ENCODE measurements at places on chromosomes 4 and X.
A peak's percentile ranks its signal among the peaks of the same experiment; 100 is the strongest.

GRCh38 chr4:70704931-70705182 is 16.5 kb downstream of the UTP3 start:
- DNase-seq = no peak
- H3K27ac ChIP-seq = no peak overlapping the region
- peak overlapping the region; percentile 93 for H3K4me3 ChIP-seq
- no peaks in the 10 kb centered on the region for H3K27me3 ChIP-seq

GRCh38 chr4:146981651-146982050 is 36.0 kb upstream of the TTC29 start:
- no peak for DNase-seq
- no peak overlapping the region for H3K4me3 ChIP-seq
- no peaks in the 10 kb centered on the region for H3K4me1 ChIP-seq
- no peaks in the 10 kb centered on the region for H3K27me3 ChIP-seq

DNA sequence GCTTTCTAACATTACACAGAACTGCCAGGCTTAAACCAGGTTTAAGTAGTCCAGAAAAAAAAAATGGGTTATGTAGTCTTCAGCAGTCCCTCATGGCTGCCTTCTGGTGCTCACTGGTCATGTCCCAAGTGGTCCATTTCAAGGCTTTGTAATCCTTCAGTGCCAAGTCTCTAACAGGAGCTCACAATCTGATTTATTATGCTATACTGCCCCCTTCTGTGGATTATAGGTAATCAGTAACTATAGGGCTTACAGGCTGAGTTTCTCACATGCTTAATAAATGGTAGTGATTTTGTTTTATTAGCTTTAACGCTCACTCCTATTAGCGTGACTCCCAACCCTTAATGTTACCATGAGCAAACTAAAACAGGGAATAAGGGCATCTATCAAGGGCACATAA is 92.5 kb upstream of the EDA2R start:
- H3K36me3 ChIP-seq = no peaks in the 10 kb centered on the region
- no peak overlapping the region for H3K4me3 ChIP-seq
- H3K27ac ChIP-seq = no peak overlapping the region

GRCh38 chr4:76767983-76768382 is 130.0 kb downstream of the SOWAHB start:
- H3K4me1 ChIP-seq = no peaks in the 10 kb centered on the region
- no peak for DNase-seq
- no peak overlapping the region for H3K4me3 ChIP-seq
- no peaks in the 10 kb centered on the region for H3K27me3 ChIP-seq
- peaks cover 81% of the 10 kb centered on the region for H3K36me3 ChIP-seq
